Femur (tissue), 1 donor: ENCODE measurements at places on chromosomes 5 and 9.

DNA sequence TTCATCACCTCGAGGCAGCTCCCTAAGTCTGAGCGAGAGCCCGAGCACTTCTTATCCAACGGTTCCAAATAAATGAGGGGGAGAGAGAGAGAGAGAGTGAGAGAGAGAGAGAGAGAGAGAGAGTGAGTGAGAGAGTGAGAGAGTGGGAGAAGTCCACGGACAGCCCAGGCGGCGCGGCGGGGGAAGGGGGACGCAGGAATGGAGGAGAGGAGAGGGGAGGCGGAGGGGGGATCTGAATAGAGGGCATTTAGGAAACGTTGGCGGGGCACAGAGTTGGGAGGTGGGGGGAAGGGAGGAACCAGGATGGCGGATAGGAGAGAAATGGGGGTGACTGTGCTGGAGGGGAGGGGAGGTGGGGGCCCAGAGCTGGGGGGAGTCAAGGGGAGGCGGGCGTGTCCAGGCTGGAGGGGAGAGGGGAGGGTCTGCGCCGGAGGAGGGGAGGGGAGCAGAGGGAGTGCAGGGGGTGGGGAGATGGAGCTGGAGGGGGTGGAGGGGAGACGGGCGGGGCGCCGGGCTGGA lies 398 bp upstream of the BASP1 start:
- peak; percentile 87 for DNase-seq

DNA sequence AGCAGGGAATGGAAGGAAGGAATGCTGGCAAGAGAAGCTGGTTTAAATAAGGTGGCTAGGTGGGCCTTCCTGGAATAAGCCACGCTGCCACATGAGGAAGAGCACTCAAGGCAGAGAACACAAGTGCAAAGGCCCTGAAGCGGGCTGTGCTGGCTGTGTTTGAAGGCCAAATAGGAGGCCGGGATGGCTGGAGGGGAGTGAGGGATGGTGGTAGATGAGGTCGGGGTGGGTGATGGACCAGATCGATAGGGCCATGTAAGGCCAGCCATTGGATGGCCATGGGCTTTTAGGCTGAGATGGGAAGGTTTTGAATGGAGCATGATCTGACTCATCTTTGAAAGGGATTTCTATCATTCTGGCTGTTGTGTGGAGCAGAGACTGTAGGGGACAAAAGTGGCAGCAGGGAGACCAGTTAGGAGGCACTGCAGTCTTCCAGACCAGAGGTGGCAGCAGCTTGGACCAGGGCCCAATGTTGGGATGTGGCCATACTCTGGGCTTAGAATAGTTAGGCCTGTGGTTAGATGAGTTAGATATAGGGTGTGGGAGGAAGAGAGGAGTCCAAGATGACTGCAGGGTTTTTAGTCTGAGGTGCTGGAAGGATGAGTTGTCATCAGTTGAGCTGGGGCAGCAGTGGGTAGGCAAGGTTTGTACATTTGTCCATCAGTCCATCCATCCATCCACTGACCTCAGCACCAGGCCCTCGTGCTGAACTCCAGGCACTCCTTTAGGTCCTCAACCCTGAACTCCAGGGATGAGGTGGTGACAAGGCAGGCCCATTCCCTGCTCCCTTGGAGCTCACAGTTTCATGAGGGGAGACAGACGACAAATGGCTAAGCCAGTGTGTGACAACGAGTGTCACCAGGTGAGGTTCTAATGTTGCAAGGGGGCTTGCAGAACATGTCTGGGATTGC lies 30.3 kb downstream of the NDST1 start:
- no peak for DNase-seq

DNA sequence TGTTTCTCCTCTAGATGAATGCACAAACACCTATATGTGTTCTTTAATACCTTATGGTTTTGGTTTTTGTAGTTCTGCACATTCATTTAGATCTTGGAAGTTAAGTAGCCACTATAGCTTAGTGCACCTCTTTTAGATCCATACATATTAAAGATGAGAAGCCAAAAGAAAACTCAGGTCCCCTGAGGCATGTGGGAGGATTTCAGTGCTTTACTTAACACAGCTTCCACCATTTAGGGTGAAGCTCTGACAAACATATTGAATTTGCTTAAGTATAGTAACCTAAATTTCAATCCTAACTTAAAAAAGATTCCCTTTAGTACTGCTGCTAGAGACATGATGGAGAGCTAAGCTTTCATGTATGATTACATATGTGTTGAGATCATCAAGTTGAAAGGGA lies 25.6 kb upstream of the RICTOR start:
- no peak for DNase-seq

- DNase-seq = no peak
Observed at GRCh38 chr9:69919461-69920061, 98.9 kb downstream of the CFAP95 start.

GRCh38 chr9:35488566-35489312 lies 1.2 kb upstream of the RUSC2 start:
- DNase-seq = no peak

DNA sequence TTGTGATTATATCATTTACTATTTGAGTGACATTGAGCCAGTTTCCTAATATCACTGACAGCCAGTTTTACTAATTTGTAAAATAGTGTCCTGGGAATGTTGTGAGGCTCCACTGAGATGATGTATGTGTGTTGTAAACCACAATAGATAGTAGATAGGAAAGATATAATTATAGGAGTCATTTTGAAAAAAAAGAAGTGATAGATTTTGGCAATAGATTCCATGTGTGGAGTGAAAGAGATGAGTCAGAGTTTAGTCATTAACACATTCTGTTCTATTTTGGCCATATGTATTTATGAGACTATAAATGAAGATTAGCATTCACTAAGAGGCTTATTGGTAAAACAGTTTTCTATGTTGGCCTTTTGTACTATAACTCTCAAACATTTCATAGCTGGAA lies 388.2 kb downstream of the FAM170A start:
- no peak for DNase-seq

DNA sequence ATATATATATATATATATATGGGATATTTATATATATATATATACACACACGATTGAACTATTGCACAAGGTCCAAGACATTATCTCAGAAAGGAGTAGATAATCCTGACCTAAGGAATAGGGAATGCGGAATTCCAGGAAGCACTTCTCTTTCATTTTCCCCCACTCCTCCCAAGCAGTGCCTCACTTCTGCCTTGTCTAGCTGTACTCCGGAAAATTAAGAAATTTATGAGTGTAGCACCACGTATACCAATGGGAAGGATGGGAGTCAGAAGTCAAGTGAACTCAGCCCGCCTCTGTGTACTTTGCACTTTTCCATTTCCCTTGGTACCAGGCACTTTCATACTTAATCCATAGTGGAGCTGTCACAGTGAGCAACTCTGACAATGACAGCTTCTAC lies 10.9 kb downstream of the SLC36A1 start:
- DNase-seq = no peak

- DNase-seq = no peak
Observed at GRCh38 chr5:116157902-116158301, 73.1 kb downstream of the COMMD10 start.

DNA sequence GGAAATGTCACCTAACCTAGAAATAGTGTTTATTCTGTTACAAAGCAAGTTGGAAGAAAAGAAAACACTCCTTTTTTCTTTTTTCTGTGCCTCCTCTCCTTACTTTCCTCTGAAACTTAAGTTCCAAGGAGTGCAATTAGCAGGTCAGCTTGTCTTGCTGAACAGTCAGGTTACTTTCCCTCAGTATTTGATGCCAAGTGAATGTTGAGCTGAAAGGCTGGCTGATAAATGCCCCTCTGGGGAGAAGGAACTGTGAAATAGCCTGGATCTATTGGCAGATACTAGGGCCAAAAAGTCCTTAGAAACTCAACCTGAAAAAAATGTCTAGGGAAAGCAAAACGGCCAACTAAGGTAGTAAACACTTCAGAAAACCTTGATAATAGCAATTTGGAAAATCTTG lies 43.6 kb downstream of the GRIA1 start:
- no peak for DNase-seq

- DNase-seq = no peak
Observed at GRCh38 chr5:39063037-39063436, 11.2 kb downstream of the RICTOR start.

- DNase-seq = no peak
Observed at GRCh38 chr9:123354806-123355508, 1.0 kb upstream of the CRB2 start.

- no peak for DNase-seq
Observed at GRCh38 chr5:133891390-133891789, 77.0 kb downstream of the C5orf15 start.

DNA sequence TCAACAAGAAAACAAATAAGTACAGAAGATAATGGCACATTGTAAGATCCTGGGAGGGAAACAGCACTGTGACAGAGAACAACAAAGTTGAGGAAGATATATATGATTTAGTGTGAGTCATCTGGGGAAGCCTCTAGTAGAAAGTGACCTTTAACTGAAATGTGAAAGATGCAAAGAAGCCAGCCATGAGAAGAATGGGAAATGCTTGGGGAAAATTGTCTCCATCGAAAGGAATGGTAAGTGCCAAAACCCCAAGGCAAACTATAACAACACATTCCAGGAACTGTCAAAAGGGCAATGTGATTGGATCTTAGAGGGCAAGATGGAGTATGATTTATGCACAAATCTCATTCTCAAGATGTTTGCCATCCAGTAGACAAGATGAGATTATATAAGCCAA lies 537.8 kb upstream of the BRINP1 start:
- no peak for DNase-seq

DNA sequence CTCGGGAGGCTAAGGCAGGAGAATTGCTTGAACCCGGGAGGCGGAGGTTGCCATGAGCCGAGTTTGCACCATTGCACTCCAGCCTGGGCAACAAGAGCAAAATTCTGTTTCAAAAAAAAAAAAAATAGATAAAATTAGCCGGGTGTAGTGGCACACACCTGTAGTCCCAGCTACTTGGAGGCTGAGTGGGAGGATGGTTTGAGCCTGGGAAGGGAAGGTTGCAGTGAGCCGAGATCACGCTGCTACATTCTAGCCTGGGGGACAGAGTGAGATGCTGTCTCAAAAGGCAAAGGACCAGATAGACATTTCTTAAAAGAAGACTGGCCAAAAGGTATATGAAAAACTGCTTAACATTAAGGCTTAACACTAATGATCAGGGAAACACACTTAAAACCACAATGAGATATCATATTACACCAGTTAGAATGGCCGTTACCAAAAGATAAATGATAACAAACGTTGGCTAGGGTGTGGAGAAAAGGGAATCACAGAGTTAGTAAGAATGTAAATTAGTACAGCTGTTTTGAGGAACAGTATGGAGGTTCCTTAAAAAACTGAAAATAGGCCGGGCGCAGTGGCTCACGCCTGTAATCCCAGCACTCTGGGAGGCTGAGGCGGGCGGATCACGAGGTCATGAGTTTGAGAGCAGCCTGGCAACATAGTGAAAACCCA lies 10.1 kb upstream of the MARVELD2 start:
- DNase-seq = no peak

- no peak for DNase-seq
Observed at GRCh38 chr9:124475158-124475867, 25.1 kb downstream of the ADGRD2 start.

GRCh38 chr5:177539411-177539810 lies 15.0 kb downstream of the FAM193B start:
- DNase-seq = no peak

DNA sequence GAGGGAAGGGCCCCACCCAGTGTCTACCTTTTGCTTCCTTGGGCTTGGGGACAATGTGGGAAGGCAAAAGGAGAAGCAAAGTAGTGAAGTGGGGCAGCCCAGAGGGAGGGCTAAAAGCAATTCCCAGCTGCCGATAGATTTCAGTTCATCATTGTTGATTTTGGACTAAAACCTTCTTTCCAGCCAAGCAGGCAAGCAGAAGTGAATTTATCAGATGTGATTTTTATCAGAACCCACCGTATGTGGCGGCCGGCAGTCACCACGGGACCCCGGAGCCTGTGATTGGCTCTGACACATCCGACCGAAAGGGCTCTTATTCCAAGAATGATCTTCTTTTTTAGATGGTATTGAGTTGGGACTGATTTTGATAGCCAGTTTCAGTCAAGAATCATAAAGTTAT lies 559.9 kb downstream of the PSAT1 start:
- DNase-seq = no peak

DNA sequence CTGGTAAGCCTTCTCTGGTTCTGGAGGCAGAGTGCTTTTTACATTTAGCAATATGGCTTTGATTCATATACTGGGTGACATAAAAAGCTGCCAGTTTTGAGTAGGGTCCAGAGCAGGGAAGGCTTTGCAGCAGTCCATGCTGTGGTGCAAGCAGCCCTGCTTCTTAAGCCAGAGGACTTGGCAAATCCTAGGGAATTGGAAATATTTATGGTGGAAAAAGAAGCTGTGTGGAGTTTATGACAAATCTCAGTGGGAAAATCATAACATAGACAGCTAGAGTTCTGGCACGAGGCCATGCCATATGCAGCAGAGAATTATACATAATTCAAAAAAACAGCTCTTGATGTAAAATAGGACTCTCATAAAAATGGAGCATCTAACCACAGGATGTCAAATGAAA lies 536.4 kb downstream of the RASEF start:
- DNase-seq = peak; percentile 25

DNA sequence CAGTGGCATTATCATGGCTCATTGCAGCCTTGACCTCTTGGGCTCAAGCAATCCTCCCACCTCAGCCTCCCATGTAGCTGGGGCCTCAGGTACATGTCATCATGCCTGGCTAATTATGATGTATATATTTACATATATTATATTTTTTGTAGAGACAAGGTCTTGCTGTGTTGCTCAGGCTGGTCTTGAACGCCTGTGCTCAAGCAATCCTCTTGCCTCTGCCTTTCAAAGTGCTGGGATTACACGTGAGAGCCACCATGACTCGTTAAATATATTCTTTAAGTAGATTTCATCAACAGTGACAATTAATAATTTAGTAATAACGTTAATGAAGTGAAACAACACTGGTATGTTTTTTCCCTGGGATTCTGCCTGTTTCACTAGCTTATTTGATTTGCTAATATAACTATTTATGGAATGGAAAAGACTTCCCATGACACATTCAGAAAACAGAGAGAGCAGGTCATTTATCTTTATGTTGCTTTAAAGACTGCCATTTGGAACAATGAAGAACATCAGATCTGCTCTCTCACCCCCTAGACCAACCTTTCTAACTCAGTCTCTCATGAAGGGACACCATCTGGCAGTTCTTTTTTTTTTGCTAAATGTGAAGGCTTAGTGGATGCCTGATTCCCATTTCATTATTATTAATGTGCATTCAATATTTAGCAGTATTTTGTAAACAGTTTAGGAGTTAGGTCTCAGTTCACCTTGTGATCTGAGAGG lies 295.6 kb downstream of the KIF4B start:
- DNase-seq = no peak

DNA sequence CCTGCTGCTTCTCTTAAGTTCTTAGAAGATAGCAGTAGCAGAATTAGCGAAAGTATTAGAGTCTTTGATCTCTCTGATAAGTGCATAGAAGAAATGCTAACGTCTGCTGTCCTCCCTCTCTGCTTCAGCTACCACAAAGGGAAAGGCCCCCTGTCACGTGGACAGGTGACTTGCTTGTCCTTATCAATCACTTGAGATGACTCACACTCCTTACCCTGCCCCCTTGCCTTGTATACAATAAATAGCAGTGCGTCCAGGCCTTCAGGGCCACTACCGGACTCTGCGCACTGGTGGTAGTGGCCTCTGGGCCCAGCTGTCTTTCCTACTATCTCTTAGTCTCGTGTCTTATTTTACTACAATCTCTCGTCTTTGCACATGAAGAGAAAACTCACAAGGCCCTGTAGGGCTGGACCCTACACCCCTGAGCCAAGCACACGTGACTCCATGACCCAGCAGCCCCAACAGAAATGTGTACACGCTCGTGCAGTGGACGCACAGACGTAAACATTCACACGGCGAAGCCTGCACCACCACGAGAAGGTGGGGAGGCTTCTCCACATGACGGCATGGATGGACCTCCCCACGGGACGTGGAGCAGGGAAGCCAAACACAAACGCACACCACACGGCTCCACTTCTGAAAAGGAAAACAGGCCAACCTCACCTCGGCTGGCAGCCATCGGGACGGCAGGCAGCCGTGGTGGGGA lies 38.3 kb downstream of the PNPLA7 start:
- no peak for DNase-seq
